ENCODE measurements at places on chromosomes 7 and 10. TPM values are rescaled to one million over a fixed set of nuclear protein-coding genes. Genes with fewer than 3 reads are reported as not detected.

Gene CACNA2D1
- total RNA-seq = 1.8 TPM

Gene TTYH3
- 13.2 TPM for total RNA-seq

Gene TRIM50
- total RNA-seq = not detected

Gene FOXI2
- not detected for total RNA-seq

Gene PLAU
- 7.6 TPM for total RNA-seq

Gene CPA2
- total RNA-seq = 0.65 TPM

Gene VSIR
- total RNA-seq = 0.46 TPM

Gene SLC18A2
- total RNA-seq = 1.6 TPM

Gene SPDYE5
- total RNA-seq = not detected

Gene SH2D4B
- 0.11 TPM for total RNA-seq

DNA sequence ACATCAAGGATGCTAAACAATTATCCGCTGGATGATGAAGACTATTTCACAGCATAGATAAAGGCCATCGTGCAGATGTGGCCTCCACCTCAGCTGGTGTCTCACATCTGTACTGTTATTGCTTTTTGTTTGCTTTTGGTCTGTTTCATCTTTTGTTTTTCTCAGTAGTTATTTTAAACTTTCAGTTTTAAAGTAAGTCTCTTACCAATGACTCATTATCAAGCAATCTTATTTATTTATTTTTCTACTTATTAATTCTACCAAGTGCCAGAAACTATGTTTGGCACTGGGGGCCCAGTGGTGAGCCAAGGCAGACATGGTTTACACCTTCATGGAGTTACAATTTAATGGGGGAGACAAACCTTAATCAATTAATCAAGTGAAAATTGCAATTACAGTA lies 250.9 kb upstream of the TMEM72 start:
- H3K27ac ChIP-seq = no peak overlapping the region
- H3K4me3 ChIP-seq = no peak overlapping the region
- H3K4me1 ChIP-seq = peaks cover 9% of the 10 kb centered on the region
- DNase-seq = no peak

DNA sequence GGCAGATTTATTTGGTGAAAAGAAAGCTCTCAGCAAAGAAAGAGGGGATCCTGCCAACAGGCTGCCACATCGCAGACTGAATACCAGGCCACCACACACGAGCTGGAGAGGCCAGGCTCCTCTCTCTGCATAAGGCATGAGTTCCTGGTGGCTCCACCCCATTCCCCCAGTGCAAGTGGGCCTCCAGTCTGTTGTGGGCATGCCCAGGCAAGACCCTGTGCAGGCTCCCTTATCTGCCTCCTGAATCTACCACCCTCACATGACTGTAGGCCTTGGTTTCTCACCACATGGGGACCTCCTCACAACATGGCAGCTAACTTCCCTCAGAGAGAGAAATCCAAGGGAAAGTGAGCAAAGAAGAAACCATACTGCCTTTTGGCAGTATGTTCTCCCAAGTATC lies 26.7 kb upstream of the CUL1 start:
- H3K27ac ChIP-seq = no peak overlapping the region
- no peaks in the 10 kb centered on the region for H3K36me3 ChIP-seq
- H3K27me3 ChIP-seq = no peaks in the 10 kb centered on the region
- H3K4me1 ChIP-seq = no peaks in the 10 kb centered on the region
- no peak for DNase-seq

- H3K4me3 ChIP-seq = no peak overlapping the region
- DNase-seq = no peak
- H3K27ac ChIP-seq = no peak overlapping the region
- H3K27me3 ChIP-seq = no peaks in the 10 kb centered on the region
These were observed 20.8 kb upstream of the OR2A5 start for GRCh38 chr7:144027974-144028373.

DNA sequence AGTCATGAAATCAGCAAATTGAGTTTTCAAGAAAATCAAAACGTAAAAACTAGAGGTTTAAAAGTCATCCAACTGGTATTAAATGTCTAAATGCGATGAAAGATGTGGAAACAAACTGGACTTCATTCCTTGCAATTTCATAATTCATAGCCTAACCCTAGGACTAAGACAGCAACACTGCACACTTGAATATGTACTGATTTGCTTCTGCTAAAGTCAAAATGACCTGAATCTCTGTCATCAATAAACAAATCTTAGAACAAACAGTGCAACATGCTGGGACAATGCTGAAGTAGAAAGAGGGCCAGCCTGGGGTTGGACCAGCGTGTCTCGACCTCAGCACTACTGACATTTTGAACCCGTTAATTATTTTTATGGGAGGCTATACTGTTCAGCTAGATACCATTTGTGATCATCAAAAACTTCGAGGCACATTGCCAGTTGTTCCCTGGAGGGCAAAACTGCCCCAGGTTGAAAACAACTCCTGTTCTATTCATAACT lies 47.1 kb downstream of the MYOF start:
- H3K36me3 ChIP-seq = no peaks in the 10 kb centered on the region
- H3K27me3 ChIP-seq = no peaks in the 10 kb centered on the region
- H3K27ac ChIP-seq = no peak overlapping the region
- no peak overlapping the region for H3K4me3 ChIP-seq

GRCh38 chr7:98194672-98195457 lies 16.4 kb upstream of the BHLHA15 start:
- no peaks in the 10 kb centered on the region for H3K27me3 ChIP-seq
- no peak overlapping the region for H3K4me3 ChIP-seq
- no peak for DNase-seq
- H3K4me1 ChIP-seq = no peaks in the 10 kb centered on the region
- no peaks in the 10 kb centered on the region for H3K36me3 ChIP-seq

DNA sequence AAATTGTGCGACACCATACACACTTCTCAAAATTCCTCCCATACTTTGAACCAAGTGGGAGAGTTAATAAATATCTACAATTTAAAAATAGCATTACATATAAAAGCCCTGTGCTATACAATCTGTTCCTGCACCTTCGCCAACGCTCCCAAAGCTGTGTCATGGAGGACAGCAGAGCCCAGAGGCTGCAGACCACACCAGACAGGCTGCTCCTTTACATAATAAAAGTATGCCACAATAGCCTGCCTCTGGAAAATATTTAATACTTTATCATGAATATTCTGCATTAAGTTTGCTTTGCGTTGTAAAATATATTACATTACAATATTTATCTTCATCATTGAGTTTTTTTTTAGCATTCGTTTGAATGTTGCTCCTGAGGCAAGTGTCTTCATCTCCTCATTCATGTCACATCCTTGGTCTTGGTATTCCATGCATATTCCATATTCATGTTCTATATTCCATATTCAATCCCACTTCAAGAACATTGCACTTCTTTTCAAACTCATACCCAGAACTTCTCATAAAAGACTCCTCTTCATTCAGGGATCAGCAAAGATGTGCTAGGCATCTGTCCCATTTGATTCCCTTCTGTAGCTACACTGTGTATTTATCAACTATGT lies 663.9 kb downstream of the POM121L12 start:
- H3K4me3 ChIP-seq = no peak overlapping the region
- no peaks in the 10 kb centered on the region for H3K36me3 ChIP-seq
- no peaks in the 10 kb centered on the region for H3K27me3 ChIP-seq
- no peak for DNase-seq
- no peaks in the 10 kb centered on the region for H3K4me1 ChIP-seq

DNA sequence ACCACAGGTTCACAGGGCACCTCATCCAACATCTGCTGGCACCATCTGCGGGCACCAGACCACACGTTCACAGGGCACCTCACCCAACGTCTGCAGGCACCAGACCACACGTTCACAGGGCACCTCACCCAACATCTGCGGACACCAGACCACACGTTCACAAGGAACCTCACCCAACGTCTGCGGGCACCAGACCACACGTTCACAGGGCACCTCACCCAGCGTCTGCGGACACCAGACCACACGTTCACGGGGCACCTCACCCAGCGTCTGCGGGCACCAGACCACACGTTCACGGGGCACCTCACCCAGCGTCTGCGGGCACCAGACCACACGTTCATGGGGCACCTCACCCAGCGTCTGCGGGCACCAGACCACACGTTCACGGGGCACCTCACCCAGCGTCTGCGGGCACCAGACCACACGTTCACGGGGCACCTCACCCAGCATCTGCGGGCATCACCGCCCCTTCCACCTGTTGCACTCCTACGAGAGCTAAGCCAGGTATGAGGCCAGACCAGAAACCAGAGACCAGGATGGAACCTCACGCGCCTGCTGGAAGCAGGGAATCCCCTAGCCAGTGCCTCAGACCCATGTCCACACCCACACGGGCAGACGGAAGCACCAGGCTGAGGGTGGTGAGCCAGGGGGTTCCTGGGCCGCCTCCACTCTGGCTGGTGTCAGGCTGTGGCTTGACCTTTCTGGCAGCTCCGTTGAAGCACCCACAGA lies 182.8 kb downstream of the MAD1L1 start:
- no peak for DNase-seq
- no peak overlapping the region for H3K4me3 ChIP-seq
- H3K4me1 ChIP-seq = no peaks in the 10 kb centered on the region
- H3K36me3 ChIP-seq = no peaks in the 10 kb centered on the region

GRCh38 chr7:95404316-95404865 lies 8.2 kb upstream of the PON3 start:
- H3K27me3 ChIP-seq = no peaks in the 10 kb centered on the region
- H3K4me1 ChIP-seq = peaks cover 20% of the 10 kb centered on the region
- no peak overlapping the region for H3K4me3 ChIP-seq
- peak; percentile 55 for DNase-seq

DNA sequence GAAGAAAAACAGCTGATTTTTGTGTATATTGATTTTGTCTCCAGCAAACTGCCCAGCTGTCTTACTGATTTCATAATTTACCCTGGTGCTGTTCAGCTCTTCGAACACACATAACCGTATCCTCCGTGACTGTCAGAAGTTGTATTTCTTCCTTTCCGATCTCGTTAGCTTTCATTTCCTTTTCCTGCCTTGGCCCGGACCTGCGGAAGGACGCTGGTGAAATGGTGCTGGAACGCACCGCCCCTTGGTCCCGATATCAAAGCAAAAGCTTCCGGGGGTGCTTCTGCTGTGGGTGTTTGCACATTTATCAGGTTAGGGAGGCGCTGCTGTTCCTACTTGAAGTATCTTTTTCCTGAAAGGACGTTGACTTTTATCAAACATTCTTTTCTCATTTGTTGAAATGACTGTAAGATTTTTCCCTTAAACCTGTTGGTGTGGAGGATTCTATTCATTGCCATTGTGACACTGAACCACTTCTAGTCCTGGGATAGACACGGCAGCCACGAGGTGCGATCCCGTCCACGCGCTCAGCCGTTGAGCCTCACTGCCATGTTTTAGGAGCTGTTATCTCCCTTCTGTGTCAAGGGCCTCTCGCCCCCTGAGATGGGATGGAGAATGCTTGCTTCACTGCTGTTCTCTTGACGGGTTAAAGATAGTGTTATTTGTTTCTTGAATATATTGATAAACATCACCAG lies 72.6 kb downstream of the FOXL3 start:
- no peak overlapping the region for H3K4me3 ChIP-seq
- H3K27ac ChIP-seq = no peak overlapping the region
- H3K4me1 ChIP-seq = peaks cover 3% of the 10 kb centered on the region
- H3K36me3 ChIP-seq = no peaks in the 10 kb centered on the region

- DNase-seq = no peak
- no peaks in the 10 kb centered on the region for H3K36me3 ChIP-seq
- H3K4me1 ChIP-seq = peaks cover 21% of the 10 kb centered on the region
- no peak overlapping the region for H3K27ac ChIP-seq
- H3K27me3 ChIP-seq = no peaks in the 10 kb centered on the region
- H3K4me3 ChIP-seq = no peak overlapping the region
These were observed 1001.2 kb upstream of the POT1 start for GRCh38 chr7:125930848-125931247.

GRCh38 chr10:1661859-1662437 lies 75.4 kb downstream of the ADARB2 start:
- no peak overlapping the region for H3K4me3 ChIP-seq
- DNase-seq = no peak
- H3K36me3 ChIP-seq = no peaks in the 10 kb centered on the region

DNA sequence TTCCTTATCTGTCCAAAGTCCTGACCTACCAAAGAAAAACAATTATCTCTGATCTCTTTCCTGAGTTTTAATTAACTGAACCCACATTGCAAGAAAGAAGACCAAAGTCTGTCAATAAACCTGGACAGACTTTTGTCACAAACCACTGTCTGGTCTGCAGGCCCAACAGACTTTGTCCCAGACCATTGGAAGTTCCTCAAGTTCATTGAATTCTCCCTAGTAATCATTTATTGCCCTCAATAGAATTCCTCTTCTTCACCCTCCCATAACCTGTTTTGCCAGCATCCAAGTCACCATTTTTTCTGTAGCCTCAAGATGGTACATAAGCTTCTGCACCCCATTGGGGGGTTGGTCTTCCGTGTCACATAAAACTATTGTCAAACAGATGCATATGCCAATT lies 3.9 kb upstream of the DNMBP start:
- no peak overlapping the region for H3K27ac ChIP-seq
- peaks cover 10% of the 10 kb centered on the region for H3K4me1 ChIP-seq
- peaks cover 12% of the 10 kb centered on the region for H3K27me3 ChIP-seq
- no peaks in the 10 kb centered on the region for H3K36me3 ChIP-seq
- no peak for DNase-seq

- H3K27me3 ChIP-seq = no peaks in the 10 kb centered on the region
- no peak for DNase-seq
- no peak overlapping the region for H3K27ac ChIP-seq
- H3K36me3 ChIP-seq = no peaks in the 10 kb centered on the region
These were observed 143.3 kb downstream of the HDAC9 start for GRCh38 chr7:18638594-18639452.

- DNase-seq = no peak
- H3K4me3 ChIP-seq = no peak overlapping the region
- no peaks in the 10 kb centered on the region for H3K36me3 ChIP-seq
- peaks cover 18% of the 10 kb centered on the region for H3K4me1 ChIP-seq
- no peak overlapping the region for H3K27ac ChIP-seq
These were observed 2.6 kb upstream of the PLCE1 start for GRCh38 chr10:93991114-93991513.

DNA sequence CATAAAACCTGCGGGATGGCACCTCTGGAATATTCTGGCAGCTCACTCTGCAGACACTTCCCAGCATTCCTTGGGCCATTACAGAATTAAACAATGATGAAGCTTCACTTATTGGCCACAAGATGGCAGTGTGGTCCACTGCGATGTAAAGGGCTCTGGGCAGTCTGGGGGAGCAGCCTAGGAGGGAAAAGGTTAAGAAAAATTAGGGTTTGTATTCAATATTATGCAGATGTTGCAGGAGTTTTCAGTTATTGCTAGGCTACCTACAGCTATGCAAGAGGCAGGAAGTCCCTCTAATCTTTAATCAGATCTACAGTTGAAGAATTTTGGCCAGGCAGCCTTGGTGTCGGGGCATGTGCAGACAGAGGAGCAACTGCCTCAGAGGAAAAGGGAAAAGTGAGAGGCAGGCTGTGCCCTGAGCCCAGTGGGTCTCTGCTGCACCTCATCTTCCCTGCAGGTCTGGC lies 233.2 kb upstream of the PRSS1 start:
- no peak overlapping the region for H3K27ac ChIP-seq
- no peaks in the 10 kb centered on the region for H3K36me3 ChIP-seq
- H3K27me3 ChIP-seq = no peaks in the 10 kb centered on the region
- H3K4me1 ChIP-seq = no peaks in the 10 kb centered on the region

- no peaks in the 10 kb centered on the region for H3K27me3 ChIP-seq
- DNase-seq = no peak
- H3K4me1 ChIP-seq = no peaks in the 10 kb centered on the region
These were observed 115.8 kb upstream of the CELF2 start for GRCh38 chr10:10901906-10902305.

- H3K4me3 ChIP-seq = no peak overlapping the region
- no peaks in the 10 kb centered on the region for H3K4me1 ChIP-seq
- no peak for DNase-seq
- no peaks in the 10 kb centered on the region for H3K27me3 ChIP-seq
These were observed 126.4 kb downstream of the CCDC3 start for GRCh38 chr10:12875100-12875499.

GRCh38 chr7:43004082-43004481 lies 71.9 kb downstream of the MRPL32 start:
- no peak overlapping the region for H3K27ac ChIP-seq
- H3K36me3 ChIP-seq = no peaks in the 10 kb centered on the region
- no peak overlapping the region for H3K4me3 ChIP-seq

Data from neural progenitor cell (in vitro differentiated cells).